ENCODE measurements at places on chromosomes 2 and 18.

- DNase-seq = no peak
These were observed 114.1 kb upstream of the OTOS start for GRCh38 chr2:240254337-240255164.

DNA sequence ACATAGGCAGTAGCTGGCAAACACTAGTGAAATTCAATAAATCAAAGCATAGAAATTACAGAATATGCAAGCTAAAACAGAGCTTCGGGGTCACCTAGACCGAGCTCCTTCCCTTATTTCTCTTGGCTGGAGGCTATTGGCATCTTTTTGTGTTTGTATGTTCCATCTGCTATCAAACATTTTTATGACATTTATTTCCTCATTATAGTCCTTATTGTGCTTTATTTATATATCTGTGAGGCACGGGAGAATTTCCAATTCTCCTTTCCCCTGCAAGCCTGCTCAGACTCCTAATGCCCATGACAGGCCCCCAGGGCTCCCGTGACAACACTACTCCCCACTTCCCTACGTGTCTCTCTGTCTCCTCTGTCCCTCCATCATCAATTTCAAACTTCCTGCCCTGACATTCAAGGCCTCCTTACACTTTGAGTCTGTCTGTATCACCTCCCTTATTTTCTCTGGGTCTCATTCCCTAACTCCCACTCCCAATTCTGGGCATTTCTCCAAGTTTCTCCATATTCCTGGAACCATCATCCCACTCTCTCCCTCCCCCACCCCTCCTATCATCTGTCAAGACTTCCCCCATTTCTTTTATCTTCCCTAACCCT, 316.9 kb downstream of the OSR1 start:
- no peak for DNase-seq

- no peak for DNase-seq
These were observed 456.0 kb upstream of the ZEB2 start for GRCh38 chr2:144975881-144976280.

- no peak for DNase-seq
These were observed 61.4 kb upstream of the ACSL3 start for GRCh38 chr2:222799262-222799918.

- no peak for DNase-seq
These were observed 15.5 kb upstream of the NEURL3 start for GRCh38 chr2:96520697-96521096.

- DNase-seq = no peak
These were observed 288.9 kb downstream of the SLC4A3 start for GRCh38 chr2:219916281-219916680.

DNA sequence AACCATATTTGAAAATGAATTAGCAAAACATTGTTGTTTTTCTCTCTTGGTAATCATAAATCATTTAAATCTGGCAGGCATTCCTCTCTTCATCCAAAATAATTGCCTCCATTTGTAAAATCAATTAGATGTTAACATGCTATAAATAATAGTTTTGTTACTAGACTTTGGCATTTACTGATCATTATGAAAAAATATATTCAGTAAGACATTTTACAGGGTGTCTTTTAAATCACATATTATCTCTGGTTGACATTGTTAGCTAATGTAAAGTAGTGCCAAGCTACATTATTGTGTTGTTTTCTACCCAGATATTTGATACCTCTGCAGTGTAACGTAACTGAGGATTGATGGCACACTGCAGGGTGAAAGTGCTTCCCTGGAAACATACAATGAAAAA, 31.8 kb upstream of the DLX1 start:
- no peak for DNase-seq

DNA sequence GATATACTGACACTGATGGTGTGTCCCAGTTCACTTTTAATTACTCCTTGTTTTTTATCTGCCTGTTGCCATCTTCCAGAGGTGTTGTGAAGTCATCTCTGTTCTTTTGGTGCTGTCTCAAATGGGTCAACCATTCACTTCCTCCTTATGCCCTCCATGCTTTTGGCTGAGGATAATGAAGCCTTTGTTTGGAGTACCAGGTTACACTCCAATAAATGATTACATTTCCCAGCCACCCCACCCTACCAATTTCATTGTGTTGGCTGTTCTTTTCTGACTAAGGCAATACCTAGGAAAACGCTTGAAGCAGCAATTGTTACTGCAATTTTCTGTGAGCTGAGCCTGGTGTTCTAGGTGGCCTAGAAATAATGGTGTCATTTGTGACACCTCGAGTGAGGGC, 29.8 kb upstream of the ACTG2 start:
- no peak for DNase-seq

DNA sequence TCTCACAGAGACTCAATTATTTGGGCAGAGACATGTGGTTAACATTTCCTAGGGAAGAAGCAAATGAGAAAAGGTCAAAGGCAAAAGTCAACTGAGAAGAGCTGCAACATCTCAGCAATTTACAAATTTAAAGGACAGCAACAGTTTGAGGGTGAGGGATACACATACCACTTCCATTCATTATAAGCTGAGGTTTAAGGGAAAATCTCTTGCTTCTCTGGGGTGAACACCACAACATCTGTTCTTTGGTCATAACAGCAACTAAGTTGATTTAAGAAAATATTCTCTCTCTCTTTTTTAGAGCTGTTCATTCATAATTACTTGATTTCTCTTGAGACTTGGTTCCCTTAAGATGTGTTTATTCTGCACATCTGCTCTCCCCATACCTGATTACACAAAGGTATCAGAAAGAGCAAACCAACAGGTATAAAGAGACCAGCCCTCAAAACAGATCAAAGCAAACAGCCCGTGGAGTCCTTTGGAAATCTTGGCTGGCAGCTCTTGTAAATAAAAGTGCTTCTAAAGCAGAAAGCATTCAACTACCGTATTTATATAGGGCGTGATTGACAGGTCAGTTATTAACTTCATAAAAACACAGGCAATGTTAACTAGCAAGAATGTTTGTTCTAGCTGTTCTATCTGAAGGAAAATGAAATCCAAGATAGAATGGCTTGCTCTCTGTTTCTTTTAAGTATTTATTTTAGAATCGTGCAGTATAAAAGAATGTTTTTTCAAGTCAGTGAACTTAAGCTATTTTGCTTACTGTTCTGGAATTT, 132.8 kb downstream of the THADA start:
- DNase-seq = no peak

DNA sequence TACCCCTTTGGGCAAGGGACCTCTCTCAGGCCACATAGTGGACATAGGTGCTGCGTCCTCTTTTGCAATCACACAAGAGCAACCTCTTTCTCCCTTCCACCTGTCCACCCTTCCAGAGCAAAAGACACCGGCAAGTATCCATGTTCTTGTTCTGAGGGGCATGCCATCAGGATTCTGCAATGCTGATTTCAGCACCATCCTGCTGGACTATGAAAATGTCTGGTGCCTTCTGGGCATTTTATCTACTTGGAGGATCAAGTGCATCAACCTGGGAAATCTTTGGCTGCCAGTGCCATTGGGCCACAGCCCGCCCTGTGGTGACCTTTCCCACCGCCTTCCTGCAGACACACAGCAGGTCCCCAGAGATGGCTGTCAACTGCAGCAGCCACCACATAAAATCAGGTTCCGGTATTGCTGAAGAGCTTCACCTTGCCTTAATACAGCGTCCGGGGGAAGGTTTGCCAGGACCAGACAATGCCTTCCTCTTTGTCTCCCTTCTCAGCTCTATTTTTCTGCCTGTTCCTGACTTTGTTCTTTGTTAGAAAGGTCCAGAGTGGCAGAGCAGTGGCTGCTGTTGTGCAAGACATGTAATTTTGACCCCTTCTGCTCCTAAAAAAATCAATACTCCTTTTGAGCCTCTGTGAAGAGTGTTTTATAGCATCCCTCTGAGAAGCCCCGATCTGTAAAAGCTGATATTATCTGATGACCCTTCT, 18.5 kb upstream of the BOD1L2 start:
- no peak for DNase-seq

DNA sequence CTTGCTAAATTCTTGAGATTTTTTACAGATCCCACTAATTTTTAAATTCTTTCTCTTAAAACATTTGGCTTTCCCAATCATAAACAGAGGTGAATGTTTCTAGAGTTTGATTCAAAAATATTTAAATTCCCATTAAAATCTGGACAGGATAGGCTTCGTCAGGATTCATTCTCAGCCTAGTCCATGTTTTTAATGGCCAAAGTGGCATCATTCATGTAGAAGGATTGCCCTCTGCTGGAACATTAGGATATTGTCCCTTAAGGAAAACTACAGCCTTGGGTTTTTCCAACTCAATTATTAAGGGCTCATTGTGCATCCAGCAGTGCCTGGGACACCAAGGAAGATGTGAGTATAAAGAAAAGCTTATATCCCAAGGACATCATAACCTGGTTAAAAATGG, 71.7 kb downstream of the TPGS2 start:
- no peak for DNase-seq

- no peak for DNase-seq
These were observed 373.3 kb downstream of the RBM43 start for GRCh38 chr2:150888337-150888736.

GRCh38 chr18:48868468-48869466, 82.0 kb downstream of the SMAD7 start:
- no peak for DNase-seq

DNA sequence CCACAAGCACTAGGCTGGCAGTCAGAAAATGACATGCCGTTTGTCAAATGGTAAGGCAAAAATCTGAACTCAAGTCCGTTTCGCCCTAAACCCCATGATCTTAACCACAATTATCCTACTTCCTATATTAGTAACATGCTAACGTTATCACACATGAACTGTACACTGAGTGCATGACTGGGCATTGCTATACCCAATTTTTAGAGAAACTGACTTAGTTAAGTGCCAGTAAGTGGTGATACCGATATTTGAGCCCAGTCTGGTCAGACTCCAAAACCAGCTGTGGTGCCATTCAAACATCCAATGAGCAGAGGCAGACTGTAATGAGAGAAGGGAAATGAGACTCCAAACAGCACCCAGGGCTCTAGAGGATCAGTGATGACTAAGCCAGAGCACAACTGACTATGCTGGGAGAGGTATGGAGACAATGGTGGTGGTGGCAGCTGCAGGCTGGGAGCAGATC, 311.7 kb upstream of the PKDCC start:
- DNase-seq = no peak

GRCh38 chr2:23386339-23387220, 1.6 kb downstream of the KLHL29 start:
- DNase-seq = no peak

DNA sequence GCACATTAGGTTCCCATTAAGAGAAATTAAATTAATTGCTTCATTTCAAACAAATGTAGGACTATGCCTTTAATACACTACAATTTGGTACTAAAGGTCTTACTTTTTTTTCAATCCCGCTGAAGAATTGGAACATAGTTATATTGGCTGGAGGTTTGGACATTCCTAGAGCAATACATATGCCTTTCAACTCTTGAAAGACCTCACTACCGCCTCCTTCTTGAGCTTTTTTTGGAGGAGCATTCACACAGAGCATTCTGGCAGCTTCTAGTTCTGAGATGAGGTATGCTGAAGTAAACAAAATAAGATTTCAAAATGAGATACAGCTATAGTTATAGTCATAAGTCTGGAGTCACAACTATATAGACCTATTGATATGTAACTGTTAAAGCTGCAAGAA, 10.9 kb downstream of the FAM98A start:
- no peak for DNase-seq

- no peak for DNase-seq
These were observed 22.7 kb downstream of the ANKRD29 start for GRCh38 chr18:23640052-23640451.

GRCh38 chr2:75253526-75253925, 54.2 kb upstream of the TACR1 start:
- no peak for DNase-seq

GRCh38 chr2:31414601-31415241, at the start of gene XDH:
Gene XDH, minus strand, starts transcription at chr2:31414742. Its CDS starts 76 bp downstream, at chr2:31414666.
- DNase-seq = no peak

DNA sequence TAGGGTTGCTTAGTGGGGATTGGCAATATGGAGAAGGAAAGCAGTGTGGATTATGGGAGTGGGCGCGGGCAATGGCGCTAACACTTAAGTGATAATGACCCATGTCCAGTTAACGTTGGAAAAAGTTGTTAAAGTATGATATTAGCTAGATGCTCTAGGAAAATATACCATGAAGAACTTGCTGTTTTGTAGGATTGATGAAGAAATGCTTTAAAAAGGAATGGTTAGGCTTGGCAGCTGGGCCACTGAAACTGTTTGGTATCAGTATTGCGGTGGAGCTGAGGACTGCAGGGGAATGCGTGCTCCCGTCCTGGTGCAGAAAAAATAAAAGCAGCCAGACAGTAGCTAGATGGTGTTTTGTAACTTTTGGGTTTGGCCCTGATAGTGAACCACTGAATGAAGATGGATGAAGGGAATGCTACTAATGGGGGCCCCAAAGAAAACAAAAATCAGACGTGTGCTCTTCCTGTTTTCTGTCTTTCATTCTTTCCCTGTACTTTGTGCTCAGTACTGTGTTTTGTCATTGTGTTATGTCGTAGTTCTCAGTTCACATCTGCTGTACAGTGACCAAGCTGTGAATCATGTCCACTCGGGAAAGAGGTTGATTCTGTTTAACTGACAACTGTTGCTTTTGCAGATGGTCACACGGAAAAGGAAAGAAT, 999 bp downstream of the INSIG2 start:
- no peak for DNase-seq

- DNase-seq = no peak
These were observed 16.5 kb upstream of the VIT start for GRCh38 chr2:36680012-36680411.

- no peak for DNase-seq
These were observed 15.9 kb upstream of the AGFG1 start for GRCh38 chr2:227456102-227456501.

- DNase-seq = no peak
These were observed 1000.2 kb downstream of the TDRD15 start for GRCh38 chr2:22124003-22124402.

- no peak for DNase-seq
These were observed 18.9 kb downstream of the ZRANB3 start for GRCh38 chr2:135512099-135512498.

GRCh38 chr2:234823877-234824376, 127.9 kb upstream of the SH3BP4 start:
- DNase-seq = no peak

DNA sequence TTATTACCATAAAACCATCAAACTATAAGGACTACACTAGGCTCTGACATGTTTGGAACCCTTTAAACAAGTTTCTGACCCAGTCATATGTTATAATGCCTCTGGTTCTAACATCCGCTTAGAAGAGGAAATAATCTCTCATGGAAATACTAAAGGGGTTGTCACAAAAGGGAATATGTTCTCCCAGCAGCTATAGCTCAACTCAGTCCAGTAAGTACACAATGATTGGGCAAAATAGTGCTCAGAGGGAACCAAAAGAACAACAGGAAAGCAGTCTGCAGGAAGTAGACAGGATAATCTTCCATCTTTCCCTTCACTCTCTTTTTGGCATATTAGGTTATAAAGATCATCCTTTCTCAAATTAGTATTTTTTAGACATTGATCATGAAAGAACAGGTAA, 4.3 kb downstream of the SRBD1 start:
- DNase-seq = no peak

DNA sequence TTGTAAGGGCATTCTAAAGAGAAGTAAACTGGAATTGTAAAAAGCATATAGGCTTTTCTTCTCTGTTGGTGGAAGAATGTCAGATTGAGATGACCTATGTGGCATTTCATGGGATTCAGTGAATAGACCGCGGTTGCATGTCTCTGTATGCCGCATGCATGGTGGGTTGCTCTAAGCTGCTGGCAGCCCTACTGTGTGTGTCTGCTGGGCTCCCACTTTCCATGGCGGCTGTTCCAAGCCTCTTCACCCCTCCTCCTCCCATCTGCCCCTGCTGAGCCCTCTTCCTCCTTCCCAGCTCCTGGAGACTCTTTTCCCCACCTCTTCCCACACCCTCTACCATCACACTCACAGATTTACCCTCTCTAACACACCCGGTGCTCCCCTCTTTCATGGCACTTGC, 12.6 kb downstream of the ATP6V1C2 start:
- no peak for DNase-seq

- no peak for DNase-seq
These were observed 47.3 kb upstream of the SNTG2 start for GRCh38 chr2:903223-903900.
